ENCODE measurements at places on chromosomes 2 and 18.
A peak's percentile ranks its signal among the peaks of the same experiment; 100 is the strongest.

DNA sequence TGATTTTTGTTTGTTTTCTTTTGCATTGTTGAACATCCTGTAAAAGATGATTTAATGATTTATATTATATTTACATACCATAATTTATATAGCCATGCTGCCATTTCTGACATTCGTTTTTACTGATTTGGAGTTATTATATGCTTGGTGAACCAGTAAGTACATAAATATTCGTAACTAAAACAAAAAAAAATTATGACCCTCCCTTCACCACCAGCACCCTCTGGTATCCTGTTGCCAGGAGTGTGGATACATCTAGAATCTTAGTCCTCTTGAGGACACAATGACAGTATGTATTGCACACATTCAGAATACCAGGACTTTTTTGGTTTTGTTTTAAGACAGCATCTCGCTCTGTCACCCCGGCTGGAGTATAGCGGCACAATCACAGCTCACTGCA lies 43.9 kb upstream of the B3GNT7 start:
- no peak for DNase-seq

GRCh38 chr2:200156166-200156835 lies 150.2 kb upstream of the SPATS2L start:
- no peak for DNase-seq

GRCh38 chr2:86204458-86204857 lies 5.2 kb downstream of the MRPL35 start:
- DNase-seq = no peak

GRCh38 chr18:35619941-35620340 lies 38.4 kb downstream of the GALNT1 start:
- no peak for DNase-seq

DNA sequence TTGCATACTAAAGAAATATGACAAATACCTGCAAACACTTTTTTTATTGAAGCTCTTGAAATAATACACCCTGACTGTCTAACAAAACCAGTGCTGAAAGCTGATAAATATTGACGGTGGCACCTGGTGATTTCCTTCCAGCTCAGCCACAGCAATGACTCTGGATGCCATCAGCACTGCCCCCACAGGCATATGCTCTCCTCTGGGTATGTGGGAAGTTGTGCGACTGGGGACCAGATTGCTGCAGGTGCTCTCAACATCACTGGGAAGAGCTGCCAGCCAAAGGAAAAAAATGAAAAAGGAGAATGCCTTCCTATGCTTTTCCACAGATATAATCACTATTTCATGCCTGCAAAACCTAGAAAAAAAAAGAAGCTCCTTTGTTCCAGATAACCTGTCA lies 141.5 kb downstream of the PIGN start:
- DNase-seq = no peak

DNA sequence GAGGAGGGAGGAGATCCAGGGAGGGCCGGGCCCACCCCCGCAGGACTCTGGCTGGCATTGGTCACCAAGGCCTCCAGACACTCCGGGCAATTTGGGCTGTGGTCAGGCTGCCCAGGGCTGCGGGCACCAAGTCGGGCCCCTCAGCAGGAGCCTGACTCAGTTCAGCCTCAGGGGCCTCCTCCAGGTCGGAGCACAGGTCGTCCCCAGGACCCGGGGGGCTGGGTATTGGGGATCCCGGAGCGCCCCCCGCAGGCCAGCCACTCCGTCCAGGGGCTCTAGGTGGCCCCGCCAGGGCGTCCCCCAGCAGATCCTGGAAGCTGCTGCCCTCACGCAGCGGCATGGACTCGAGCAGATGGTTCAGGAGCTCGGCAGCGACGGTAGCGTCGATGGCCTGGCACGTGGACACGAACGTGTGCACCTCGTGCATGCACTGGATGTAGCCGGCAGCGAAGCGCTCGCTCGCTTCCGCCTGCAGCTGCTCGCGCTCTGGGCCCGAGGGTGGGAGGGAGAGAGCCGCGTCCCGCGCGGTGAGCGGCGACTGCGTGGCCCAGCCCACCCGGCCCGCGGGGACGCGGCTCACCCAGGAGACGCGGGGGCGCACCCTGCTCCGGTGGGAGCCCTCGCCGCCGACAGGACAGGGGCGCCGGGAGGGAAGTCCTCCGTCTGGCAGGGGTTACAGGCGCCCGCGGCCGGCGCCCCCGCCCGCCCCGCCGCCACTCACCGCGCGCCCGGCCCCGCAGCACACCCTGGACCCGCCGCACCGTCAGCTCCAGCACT lies 884 bp downstream of the HES6 start:
- no peak for DNase-seq

- DNase-seq = no peak
Measured at GRCh38 chr18:77052297-77052982, 80.1 kb downstream of the MBP start.

- DNase-seq = no peak
Measured at GRCh38 chr2:60095903-60096302, 457.6 kb downstream of the BCL11A start.

DNA sequence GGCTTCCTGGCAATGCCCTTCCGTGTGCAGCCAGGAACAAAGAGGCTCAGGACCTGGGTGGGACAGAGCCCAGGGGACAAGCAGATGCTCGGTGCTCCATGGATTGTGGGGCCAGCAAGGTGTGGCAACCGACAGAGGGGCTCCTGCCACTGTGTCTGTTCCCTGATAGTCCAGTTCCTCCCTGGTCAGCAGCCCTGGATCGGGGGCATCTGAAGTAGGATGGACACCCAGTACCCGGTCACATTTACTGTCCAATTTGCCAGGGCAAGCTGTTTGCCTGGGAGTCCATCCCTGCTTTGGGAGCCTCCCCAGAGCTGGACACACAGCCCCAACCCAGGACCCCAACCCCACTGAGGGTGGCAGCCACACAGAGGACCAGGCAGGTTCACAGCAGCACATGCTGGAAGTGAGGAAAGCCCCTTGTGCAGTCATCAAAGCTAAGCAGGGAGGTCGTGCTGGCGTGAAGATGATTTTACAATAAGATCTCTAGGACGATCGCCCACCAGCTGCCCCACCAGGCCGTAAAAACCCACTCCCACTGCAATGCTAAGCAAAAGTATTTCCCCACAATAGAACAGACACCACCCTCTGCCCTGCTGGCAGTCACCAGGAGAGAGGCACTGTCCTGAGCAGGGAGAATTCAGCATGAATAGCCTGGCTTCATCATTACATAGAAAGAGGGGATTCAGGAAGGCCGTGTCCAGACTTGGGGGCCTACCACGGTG lies 141.7 kb downstream of the NDUFA10 start:
- DNase-seq = no peak

GRCh38 chr2:229314117-229314516 lies 43.0 kb upstream of the PID1 start:
- DNase-seq = no peak

DNA sequence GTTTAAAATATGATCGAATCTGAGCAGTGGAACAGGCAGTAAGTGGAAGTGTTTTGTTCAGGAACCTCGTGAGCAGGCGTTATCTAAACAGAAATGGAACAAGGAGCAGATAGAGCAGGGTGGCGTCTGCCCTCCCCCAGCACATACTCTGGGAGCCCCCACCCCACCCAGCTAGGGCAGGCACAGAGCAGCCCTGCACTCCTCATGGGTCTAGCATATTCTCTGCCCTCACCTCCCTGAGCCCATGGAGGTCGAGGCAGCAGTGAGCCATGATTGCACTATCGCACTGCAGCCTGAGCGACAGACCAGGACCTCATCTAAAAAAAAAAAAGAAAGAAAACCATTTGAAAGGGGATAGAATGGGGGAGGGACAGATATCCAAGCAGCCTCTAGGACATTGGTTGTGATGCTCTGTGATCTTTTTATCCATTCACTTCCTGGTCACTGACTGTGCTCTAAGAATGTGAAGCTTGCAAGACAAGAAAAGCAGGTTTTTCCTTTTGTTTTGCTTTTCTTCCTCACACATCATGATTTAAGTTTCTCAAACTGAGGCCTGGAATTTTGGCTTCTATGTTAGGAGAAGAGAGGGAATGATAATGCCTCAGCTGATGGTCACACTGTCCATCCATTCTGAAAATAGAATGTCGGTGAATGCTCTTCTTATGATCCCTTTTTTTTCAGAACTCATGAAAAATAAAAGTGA lies 3.1 kb downstream of the MLPH start:
- no peak for DNase-seq

DNA sequence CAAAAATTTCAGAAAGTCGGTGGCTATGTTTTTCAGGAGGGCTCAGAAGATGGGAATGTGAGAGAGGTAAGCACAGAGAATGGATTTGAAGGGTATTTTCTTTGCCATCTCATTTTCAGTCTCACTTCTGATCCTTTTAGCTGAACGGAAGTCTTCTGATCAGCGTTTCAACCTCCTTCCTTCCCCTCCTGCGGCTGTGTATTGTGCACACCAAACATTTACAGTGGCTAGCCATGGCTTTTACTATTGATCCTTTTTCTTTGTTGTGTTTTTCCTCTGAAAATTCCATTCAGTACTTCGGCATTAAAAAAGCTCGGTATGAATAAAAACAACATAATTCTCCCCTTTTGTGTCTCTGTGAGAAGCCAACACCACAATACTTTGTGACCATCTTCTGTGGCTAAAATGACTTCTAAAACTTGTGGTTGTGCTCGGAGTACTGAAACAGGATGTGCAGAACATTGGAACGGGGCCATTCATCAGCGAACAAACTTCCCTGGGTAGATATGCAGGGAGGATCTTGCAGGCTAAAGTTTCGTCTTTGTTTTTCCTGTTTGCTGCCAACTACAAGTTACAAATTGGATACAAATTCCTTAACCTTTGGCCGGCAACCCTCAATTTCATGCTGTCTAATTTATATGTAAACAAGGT lies 260.8 kb upstream of the FAM98A start:
- no peak for DNase-seq

- DNase-seq = no peak
Measured at GRCh38 chr2:130915149-130915548, 78.4 kb downstream of the ARHGEF4 start.

- no peak for DNase-seq
Measured at GRCh38 chr2:195995499-195995898, 73.1 kb downstream of the DNAH7 start.

DNA sequence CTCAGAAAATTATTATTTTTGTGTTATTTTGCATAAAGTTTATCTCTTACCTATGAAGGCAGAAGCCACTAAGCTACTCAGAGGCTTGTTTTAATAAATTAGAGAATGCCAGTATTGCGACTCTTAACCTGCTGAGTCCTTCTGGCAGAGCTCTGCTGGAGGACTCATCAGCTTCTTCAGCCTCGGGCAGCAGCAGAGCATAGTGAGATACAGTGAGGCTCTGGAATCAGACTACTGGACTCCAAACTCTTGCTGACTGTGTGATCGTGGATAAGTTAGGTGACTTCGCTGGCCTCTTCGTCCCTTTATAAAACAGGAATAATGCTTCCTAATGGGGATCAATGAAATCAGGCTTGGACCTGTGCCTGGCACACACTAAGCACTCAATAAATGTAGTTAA lies 1.7 kb downstream of the PTRHD1 start:
- DNase-seq = no peak

- no peak for DNase-seq
Measured at GRCh38 chr2:136136931-136137330, 19.0 kb upstream of the CXCR4 start.

GRCh38 chr2:67037655-67038054 lies 359.5 kb upstream of the ETAA1 start:
- no peak for DNase-seq

DNA sequence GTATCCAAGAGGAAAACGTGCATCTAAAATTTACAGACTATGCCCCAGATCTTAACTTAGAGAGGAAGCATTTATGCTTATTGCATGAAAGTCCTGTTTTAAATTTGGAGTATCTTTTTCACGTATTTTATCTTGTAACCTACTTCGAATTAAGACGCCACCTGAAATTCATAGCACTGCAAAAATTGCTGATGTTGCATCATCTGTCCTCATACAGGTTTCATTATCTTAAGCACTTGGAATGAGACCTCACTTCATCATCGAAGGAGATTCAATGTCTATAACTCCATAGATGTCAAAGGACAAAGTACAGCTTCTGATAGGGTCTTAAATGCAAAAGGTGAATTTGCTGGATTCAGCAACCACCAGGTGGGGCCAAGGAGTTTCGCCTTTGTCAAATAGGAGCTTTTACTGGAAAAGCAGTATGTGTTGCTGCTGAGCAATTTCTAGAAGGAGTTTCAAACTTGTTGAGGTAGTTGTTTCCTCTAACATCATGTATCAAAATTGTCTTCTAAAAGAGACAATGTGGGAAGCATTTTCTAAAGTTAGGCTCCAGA lies 106.4 kb upstream of the CCDC85A start:
- peak; percentile 8 for DNase-seq

- no peak for DNase-seq
Measured at GRCh38 chr18:70411307-70411706, 122.5 kb downstream of the SOCS6 start.

DNA sequence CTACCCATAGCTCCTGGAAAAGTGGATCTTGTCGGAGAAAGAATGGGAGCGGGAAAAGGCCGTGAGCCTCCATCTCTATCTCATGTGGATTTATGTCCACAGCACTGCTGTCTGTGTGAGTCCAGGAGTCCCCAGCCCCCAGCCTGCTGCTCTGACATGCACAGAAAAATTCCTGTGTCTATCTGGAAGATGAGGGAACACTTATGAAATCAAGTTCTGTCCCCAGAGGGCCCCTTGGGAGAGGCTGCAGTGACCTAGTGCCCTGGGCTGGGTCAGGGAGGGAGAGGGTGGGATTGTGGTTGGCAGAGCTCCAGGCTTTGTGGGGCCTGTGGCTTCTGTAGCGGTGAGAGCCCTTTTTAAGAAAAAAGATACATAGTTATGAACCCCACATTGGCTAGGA lies 37.6 kb downstream of the HJURP start:
- no peak for DNase-seq

GRCh38 chr2:182933629-182934028 lies 67.2 kb upstream of the FRZB start:
- no peak for DNase-seq

DNA sequence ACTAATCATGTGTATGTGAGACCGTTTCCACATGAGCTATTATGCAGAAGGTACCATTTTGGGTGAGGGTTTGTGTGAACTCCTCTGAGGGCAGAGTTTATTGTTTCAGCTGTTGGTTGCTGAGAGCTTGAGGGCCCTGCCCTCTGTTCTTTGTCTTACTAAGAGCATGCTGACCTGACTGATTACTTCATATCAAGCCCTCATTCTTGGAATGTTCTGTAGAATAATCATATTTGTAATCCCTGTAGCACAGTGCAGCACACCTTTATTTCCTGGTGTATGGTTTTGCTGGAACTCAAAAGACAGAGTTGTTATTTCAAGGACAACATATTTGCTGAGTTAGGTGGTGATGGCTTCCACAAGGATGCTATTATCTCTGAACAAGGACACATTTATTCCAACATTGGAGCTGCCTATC lies 118.5 kb downstream of the GALNT3 start:
- no peak for DNase-seq
